Cardiac muscle cell (in vitro differentiated cells and primary cell): ENCODE measurements at places on chromosomes 11 and 22. TPM values are rescaled to one million over a fixed set of nuclear protein-coding genes. Genes with fewer than 3 reads are reported as not detected.

DNA sequence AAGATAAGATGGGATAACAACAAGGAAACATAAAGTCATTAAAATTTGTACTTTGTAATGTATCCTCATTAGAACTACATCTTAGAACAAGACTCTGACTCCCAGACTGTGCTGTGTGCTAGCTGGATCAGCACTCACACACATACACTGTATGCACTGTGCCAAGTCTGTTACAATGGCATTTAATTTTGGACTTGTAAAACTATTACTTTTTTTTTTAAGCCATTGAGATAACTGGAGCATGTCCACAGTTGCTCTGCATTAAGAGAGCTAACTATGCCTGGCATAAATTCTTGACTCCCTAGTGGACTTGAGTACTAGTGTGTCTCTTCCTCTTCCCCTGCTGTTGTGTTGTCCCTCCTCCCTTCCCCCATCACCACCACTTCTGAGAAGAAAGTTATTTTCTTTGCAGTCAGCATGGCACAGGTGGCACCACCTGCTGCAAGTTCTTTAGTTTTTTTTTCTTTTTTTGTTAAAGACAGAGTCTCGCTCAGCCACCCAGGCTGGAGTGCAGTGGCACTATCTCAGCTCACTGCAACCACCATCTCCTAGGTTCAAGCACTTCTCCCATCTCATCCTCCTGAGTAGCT, 268.6 kb downstream of the TMEM135 start:
- DNase-seq = no peak

GRCh38 chr11:95419915-95420314, 188.9 kb upstream of the SESN3 start:
- DNase-seq = no peak

GRCh38 chr22:50674606-50675552, 2.3 kb downstream of the SHANK3 start:
- peak; percentile 73 for DNase-seq

GRCh38 chr11:1010551-1011319, 25.8 kb downstream of the MUC6 start:
- DNase-seq = no peak

- peak; percentile 41 for DNase-seq
Observed at GRCh38 chr11:114296605-114297372, 590 bp downstream of the NNMT start.

GRCh38 chr11:67312187-67313021, 9.1 kb downstream of the SSH3 start:
- no peak for DNase-seq

- DNase-seq = no peak
Observed at GRCh38 chr22:35660291-35661127, 12.3 kb downstream of the APOL6 start.

Gene OR5P2
- polyA plus RNA-seq = not detected in 2 replicates

GRCh38 chr11:29093416-29094120, 923.3 kb downstream of the KCNA4 start:
- DNase-seq = peak; percentile 62

DNA sequence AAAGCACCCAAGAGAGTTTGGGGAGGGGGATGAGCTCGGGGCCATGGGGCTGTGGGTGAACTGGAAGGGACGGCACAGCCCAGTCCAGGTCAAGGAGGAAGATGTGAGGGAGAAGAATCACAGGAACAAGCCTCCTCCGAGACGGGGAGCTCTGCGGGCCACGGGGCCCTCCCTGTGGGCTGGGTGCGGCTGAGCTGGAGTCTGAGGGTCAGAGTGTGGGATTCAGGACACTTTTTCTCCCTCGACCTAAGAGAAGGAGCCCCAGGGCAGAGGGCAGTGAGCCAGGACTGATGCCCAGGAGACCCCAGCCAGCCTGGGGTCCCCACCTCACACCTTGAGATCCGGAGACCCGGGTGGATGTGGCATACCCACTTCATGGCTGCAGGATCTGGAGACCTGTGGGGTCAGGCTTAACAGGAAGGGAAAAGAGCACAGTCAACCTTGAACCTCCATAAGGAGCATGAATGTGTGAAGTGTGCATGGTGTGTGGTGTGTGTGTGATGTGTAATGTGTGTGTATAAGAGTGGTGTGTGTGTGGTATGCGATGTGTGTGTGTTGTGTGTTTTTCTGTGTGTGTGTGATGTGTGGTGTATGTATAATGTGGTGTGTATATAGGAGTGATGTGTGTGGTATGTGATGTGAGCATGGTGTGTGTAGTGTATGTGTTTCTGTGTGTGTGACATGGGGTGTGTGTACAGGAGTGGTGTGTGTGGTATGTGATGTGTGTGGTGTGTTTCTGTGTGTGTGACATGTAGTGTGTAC, 504.6 kb downstream of the BRD1 start:
- no peak for DNase-seq

Gene C11orf21
- polyA plus RNA-seq = 1.5 and 1.8 TPM in 2 replicates

DNA sequence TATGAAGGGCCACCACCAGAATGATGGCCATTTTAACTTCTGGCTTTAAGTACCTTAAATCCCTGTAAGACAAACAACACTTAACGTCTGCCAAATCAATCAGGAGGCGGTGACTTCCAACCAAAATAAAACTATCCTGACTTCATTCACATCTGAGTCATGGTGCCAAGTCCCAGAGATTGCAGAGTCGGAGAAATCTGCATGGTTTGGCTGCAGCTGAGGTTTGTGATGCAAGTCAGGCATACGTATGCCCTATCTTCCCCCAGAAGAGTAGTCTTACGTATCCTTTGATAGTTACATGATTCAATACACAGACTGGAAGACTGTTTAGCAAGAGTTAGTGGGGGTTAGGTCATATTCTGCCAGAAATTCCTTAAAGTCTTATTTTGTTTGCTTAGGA, 1.7 kb upstream of the GAB2 start:
- no peak for DNase-seq

DNA sequence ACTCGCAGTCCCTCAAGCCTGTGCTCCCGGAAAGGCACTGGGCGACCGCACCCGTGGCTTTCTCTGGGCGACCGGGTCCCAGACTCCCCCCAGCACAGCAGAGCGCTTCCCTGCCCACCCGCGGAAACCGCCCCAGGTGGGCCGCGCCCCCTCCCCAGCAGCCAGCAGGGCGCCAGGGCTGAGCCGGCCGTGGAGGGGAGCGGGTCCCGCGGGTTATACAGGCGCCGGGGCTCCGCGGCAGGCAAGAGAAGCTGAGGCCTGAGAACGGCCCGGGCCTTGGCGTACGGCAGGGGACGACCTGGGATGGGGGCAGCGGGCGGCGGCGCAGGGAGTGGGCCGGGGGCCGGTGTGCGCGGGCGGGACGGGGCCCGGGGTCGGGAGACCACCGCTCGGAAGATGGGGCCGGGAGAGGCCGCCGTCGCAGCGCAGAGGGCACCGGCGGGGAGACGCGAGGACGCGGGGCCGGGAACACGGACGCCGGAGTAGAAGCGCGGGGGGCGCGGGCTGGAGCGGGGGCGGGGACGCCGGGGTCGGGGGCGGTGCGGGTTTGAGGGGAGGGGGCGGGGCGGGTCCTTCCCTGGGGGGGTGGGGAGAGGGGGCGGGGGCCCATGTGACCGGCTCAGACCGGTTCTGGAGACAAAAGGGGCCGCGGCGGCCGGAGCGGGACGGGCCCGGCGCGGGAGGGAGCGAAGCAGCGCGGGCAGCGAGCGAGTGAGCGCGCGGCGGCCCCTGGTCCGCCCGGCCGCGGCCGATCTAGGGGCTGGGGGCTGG, at the start of gene MDK:
MDK (plus strand) TSS at position 622 of the 771 bp plus-strand sequence. CDS start 389 bp downstream, outside the sequence.
- peak; percentile 88 for DNase-seq

GRCh38 chr11:63023841-63024648, 8.4 kb upstream of the SLC22A8 start:
- peak; percentile 82 for DNase-seq

- DNase-seq = no peak
Observed at GRCh38 chr22:45273452-45274075, 11.2 kb upstream of the UPK3A start.

DNA sequence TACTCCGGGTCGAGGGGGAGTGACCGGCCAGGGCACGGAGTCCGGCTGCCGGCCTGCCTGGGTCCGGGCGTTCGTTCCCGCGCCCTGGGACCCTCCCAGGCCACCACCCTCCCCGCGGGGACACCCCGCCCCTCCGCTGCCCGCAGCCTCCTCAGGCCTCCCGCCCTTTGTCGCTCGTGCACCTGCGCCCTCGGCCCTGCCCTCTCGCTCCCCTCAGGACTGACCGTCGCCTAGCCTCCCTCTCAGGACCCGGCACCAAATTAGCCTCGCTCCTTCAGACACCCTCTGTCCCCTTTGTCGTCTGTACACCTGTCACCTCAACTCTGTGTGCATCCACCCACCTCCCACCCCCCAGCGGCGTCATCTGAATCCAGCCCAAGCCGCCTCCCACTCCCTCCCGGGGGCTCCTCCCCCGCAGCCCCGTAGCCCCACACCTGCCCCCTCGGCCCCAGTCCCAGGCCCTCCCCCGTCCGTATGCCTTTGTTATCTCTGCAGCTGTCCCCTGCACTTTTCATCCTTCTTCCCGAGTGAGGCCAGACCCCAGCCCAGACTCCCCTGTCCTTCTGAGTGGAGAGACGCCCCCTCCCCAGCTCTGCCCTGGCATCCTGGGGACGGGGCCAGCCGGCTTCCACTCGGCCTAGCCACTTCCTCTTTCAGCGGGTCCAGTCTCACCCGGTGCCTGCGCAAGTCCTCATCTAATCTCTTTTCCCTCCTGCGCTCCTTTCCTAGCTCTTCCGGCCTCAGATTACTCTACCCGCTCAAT, 643 bp downstream of the TIGD3 start:
- no peak for DNase-seq

Gene CRYBA4
- polyA plus RNA-seq = 0.34 TPM in 1 of 2 replicates, not detected in the other
